ENCODE measurements at places on chromosomes 5 and 9.
A peak's percentile ranks its signal among the peaks of the same experiment; 100 is the strongest.

- peak; percentile 45 for DNase-seq
These were observed 265.5 kb upstream of the ADAMTSL1 start for GRCh38 chr9:18208166-18209059.

DNA sequence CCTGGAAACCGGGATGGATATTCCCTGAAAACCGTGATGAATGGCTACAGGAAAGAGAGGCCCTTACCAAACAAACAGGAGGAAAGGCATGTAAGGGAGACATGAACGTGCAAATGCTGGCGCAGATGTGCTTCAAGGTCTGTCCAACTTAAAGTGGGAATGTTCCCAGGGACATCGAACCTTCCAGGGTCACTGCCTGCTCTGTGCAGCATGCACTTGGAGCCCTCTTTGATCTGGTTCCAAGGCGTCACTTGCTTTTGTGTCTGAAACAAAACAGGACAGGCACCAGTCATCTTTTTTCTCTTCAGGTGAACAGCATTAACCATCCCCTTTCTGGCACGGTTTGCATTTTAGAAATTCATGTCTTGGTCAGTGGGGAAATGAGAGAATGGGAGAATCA, 479.4 kb downstream of the RASEF start:
- DNase-seq: no peak

DNA sequence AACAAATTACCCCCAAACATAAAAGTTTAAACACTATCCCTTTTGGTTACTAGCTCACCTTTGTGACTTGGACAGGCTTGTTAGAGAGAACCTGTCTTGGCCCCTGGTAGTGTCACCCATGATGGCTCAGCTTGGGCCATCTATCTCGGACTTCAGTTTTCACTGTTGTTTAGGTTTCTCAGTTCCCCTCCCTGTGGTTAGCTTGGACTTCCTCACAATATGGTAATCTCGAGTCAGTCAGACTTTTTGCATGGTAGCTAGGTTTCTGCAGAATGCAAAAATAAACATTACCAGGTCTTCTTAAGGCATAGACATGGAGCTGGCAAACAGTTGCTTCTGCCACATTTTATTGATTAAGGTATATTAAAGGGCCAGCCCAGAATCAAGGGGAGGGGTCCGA, 324.3 kb upstream of the RORB start:
- no peak for DNase-seq

GRCh38 chr9:78112406-78112805, 80.8 kb upstream of the GNAQ start:
- DNase-seq: no peak

- no peak for DNase-seq
These were observed 216.3 kb downstream of the GADD45G start for GRCh38 chr9:89821081-89821480.

GRCh38 chr5:127367946-127368465, 77.4 kb downstream of the MEGF10 start:
- no peak for DNase-seq

GRCh38 chr5:56386046-56386445, 152.9 kb upstream of the ANKRD55 start:
- no peak for DNase-seq

- no peak for DNase-seq
These were observed 7.6 kb upstream of the FAM240B start for GRCh38 chr9:38727497-38728001.

- DNase-seq: no peak
These were observed 16.8 kb downstream of the C1QTNF3 start for GRCh38 chr5:34026089-34026761.

Measured in HCEC 1CT (cell line).